ENCODE measurements at places on chromosomes 3 and 15.

DNA sequence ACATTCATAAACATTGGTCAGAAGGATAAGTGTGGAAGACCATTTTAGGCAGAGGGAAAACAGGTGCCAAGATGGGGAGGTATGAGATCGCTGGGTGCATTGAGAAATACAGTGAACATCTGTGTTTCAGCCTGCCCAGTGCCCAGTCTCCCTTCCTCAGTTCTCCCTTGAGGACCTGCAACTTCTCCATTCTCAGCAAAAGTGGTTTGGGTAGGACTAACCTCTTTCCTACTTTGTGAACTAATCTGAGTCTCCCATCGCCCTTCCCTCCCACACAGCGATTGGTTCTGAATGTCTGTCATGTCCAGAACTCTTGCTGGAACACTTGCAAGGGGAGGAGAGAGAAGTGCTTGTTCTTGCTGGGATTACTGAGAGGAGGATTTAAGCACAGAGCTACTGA lies 10.9 kb upstream of the CCNL1 start:
- no peak for DNase-seq

- DNase-seq, result no peak
Measured at GRCh38 chr3:72185549-72186399, 400.8 kb upstream of the PROK2 start.

GRCh38 chr3:167859610-167860009 lies 124.1 kb downstream of the SERPINI1 start:
- no peak for DNase-seq

- DNase-seq, result no peak
Measured at GRCh38 chr3:130707902-130708601, 38.6 kb downstream of the PIK3R4 start.

DNA sequence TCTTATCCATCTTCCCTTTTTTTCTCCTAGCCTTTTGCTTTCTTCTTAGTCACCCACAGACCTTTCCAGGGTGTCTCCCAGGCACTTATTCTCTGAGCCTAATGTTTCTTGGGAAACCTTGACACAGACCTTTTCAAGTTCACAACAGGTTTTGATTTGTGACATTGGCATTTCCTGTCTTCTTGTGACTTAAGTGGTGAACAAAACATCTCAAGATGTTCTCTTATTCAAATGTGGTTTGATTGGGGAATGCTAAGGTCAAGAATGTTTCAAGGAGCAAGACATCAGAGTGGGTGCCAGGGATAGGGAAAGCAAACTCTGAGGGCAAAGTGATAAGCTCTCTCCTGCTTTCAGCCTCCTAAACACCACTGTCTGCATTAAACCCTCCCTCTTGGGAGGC lies 68.2 kb upstream of the GSK3B start:
- DNase-seq, result no peak

DNA sequence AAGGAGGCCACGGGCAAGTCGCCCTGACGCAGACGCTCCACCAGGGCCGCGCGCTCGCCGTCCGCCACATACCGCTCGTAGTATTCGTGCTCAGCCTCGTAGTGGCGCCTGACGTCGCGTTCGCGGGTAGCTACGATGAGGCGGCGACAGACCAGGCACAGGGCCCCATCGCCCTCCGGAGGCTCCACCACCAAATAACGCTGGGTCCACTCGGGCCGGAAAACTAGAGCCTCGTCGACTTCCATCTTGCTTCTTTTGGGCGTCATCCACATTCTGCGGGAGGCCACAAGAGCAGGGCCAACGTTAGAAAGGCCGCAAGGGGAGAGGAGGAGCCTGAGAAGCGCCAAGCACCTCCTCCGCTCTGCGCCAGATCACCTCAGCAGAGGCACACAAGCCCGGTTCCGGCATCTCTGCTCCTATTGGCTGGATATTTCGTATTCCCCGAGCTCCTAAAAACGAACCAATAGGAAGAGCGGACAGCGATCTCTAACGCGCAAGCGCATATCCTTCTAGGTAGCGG lies at the start of gene EPM2AIP1:
Gene EPM2AIP1 (minus strand): TSS at position 326 of the 520 bp plus-strand sequence. CDS start 54 bp downstream, at position 272.
- no peak for DNase-seq

DNA sequence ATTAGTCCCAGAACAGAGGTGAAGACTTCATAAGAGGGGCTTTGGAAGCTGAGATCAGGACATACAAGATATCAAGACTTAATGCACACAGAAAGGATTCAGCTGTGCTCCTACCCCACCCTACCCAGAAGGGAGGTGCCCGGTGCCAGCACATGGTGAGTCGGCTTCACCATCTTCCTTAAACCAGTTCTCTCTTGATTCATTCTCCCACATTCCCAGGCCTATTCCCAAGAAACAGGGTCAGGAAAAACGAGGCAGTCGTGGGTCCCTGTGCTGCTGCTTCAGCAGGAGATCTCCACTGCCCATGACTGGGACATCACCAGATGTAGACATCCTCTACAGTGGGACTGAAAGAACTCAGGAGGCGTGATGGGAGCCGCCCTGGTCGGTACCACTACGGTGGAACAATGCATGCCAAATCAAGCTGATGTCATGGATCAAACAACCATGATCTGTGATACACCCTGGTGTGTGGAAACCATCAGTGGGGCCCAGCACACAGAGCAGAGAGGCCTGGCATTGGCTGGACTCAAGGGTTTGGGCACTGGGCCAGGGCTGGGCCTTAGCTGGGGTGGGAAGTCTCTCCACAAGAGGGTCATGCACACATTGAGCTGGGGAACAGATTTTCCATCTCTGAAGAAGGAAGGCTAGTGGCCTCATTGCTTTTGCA lies 41.9 kb downstream of the CCDC12 start:
- no peak for DNase-seq

DNA sequence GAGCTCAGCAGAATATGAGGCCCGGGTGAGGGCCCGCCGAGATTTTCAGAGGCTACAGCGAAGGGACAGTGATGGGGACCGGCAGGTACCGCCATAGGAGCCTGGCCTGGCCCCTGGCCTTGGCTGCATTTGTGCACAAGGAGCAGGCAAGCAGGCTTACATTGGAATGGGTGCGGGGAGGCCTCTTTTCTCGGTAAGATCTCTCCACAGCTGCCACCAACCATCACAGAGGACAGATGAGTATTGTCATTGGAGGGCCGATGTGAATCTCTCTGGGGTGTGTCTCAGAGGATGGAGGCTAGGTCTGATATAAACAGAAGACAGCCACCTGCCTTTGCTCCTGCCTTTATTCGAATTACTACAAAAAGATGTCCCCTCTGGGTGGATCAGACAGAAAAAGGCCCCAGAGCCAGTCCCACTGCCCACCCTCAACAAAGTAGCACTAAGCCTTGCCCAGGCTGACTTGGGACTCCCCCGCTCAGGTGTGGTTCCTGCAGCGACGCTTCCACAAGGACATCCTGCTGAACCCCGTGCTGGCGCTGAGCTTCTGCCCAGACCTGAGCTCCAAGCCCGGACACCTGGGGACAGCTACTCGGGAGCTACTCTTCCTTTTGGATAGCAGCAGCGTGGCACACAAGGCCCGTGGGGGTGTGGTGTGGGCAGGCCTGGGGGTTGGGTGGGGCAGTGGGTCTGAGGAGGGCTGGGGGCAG lies 5.4 kb downstream of the VWA5B2 start:
- no peak for DNase-seq

DNA sequence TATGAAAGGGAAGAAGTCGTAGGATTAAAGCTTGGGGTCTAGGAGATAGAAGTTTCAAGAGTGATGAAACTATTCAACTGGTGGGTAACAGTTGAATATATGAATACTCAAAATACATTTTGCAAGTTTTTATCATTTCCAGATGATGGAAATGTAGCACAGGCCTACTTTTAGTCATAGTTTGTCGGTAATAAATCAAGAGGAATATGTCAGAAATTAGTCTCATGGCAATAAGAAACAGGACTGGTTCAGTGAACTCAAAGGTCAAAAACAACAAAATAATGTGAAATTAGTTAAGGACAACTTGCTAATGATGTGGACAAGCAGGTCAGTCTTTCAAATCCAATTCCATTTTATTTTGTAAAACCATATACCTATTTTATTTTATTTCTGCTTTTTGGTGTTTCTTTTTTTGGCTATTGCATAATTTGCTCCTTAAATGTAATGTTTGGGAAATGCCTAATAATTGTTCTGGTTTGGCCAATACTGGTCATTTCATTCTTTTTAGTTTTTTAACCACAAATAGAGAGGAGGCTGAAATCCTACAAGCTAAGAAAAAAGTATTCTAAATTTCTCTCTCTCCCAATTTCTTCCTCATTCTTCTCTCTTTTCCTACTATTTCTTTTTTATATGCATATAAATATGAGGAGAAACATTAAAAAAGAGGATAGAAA lies 195.2 kb upstream of the ARHGEF26 start:
- no peak for DNase-seq

DNA sequence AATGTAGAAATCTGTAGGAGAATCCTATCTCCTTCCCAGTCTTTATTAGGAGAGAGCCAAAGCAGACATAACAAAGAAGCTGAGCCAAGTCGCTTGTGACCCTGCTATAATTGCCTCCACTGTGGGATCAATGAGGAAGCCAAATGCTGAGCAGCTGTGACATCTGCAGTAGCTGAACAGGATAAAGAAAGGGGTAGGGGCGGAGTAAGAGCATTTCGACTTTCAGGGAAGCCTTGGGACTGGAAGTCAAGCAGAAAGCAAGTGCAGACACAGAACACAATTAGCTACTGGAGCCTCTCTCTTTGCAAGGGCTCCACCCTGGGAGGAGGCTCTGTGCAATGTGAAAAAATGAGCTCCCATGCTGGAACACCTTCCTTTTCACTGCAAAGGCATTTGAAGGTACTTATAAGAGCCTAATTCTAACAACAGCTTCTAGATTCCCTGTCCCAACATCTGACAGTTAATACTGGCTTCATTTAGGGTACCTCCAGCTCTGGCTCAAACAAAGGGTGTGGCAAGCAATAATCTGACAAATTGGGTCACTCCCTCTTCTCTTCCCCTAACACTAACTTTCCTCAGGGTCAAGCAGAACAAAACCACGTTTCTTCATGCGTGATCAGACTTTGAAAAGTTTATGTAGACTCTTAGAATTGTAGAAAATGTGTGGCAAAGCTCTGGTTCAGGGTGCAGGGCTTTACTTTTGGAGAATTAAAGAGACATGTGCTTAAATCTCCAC lies 166.4 kb downstream of the CADPS start:
- no peak for DNase-seq

DNA sequence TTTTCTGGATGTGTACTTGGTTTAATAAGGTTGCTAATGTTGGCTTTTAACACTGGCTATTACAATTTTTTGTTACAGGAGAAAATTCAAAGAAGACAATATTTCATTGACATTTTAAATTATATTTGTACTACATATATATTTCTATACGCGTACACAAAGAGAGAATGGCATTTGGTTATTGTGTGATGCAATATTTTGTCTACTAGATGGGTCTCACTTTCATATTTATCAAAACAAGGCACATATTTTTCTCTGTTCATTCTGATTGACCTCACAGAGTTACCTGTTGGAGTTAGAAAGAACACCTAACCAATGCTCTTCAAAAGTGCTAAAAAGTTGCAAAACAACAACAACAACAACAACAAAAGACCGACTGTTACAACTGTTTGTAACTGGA lies 50.2 kb upstream of the VGLL3 start:
- no peak for DNase-seq

GRCh38 chr15:101613130-101614000 lies 38.8 kb downstream of the TM2D3 start:
- no peak for DNase-seq

DNA sequence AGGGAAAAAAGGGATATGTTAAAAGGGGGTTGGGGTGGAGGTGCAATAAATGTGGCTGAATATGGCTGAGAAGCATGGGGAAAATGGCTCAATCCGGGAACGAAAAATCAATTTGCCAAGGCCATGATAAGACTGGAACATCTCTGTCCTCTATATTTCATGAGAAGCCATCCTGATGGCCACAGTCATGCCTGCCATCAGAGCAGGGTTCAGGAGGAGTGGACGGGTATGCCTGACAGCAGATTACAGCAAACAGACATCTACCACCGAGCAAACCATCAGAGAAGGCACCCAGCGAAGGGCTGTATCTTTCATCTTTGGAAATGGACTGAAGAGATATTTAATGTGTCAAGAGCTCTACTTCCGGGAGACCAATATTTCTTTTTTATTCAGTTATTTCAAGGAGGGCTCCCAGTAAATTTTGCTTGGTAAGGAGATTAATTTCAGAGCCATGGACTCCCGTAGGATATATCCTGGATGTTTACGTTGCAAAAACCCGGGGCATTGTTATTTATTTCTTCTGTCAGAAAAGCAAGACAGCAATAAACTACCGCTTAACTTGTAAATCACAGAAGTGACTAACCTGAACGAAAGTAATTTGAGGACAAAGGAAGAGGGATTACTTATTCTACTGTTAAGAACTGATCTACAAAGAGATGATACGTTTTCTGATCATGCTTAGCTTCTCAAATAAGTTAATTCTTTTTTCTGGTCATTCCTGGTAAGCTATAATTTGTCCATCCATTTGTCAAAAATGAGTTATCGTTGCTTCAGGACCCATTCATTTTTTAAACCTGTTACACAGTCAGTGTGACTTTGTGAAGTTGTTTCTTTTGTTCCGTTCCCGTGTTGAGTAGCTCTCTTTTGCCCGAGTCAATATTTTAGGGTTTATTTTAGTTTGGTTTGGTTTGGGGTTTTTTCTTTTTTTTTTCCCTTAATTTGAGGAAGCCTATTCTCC lies 80.6 kb upstream of the CHD2 start:
- DNase-seq, result no peak

DNA sequence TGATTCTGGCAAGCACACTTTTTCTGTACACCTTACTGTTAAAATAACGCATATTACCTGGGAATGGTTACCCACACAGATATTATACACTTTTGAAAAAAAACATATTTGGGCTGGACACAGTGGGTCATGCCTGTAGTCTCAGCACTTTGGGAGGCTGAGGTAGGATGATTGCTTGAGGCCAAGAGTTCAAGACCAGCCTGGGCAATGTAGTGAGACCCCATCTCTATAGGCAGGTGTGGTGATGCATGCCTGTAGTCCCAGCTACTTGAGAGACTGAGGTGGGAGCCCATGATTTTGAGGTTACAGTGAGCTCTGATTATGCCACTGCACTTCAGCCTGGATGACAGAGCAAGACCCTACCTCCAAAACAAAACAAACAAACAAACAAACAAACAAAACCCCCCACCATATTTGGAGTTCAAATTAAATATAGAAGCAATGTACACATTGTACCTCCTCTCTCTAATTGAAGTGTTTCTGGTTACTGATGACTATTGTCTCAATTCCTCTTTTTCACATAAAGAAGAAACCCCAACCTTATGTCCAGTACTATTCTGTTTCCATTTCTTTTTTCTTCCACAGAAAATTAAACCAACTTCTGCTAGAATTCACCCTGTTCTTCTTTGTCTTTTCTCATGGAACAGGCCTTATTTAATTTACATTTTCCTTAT lies 152.6 kb upstream of the UMPS start:
- DNase-seq, result no peak

GRCh38 chr3:138118612-138119422 lies 3.4 kb upstream of the DZIP1L start:
- peak; percentile 41 for DNase-seq

DNA sequence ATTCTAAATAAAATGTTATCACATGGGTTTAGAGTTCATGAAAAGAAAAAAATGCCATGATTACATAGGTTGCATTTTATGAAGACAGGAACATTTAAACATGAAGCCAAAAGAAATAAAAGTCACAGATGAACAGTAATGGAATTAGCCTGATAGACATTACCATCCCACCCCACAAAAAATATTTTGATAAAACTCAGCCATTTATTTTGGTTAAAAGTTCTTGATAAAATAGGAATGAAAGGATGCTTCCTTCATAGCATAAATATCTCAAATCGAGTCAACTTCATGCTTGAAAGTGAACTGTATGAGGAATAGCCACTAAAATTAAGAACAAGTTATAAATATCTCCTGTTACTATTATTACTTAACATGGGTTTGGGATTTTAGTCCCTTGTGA lies 101.9 kb upstream of the TMC3 start:
- no peak for DNase-seq

GRCh38 chr3:159859836-159860235 lies 128.8 kb upstream of the IL12A start:
- DNase-seq, result no peak

Measured in CD4-positive, alpha-beta T cell (primary cell).